ENCODE measurements at places on chromosomes 3 and 15.

- DNase-seq = no peak
Observed at GRCh38 chr15:63344731-63345390, 36.8 kb downstream of the CA12 start.

DNA sequence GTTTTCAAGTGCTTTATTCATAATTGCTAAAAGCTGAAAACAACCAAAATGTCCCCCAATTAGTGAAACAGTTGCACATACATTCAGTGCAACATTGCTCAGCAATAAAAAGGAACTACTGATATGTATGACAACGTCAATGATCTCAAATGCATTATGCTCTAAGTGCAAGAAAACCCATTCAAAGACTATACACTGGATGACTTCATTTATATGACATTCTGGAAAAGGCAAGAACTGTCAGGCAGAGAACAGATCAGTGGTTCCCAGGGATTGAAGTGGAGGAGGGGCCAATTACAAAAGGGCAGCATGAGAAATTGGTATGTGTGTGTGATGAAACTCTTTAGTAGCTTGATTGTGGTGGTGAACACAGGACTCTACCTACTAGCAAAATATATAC lies 585.6 kb downstream of the TBL1XR1 start:
- no peak for DNase-seq

DNA sequence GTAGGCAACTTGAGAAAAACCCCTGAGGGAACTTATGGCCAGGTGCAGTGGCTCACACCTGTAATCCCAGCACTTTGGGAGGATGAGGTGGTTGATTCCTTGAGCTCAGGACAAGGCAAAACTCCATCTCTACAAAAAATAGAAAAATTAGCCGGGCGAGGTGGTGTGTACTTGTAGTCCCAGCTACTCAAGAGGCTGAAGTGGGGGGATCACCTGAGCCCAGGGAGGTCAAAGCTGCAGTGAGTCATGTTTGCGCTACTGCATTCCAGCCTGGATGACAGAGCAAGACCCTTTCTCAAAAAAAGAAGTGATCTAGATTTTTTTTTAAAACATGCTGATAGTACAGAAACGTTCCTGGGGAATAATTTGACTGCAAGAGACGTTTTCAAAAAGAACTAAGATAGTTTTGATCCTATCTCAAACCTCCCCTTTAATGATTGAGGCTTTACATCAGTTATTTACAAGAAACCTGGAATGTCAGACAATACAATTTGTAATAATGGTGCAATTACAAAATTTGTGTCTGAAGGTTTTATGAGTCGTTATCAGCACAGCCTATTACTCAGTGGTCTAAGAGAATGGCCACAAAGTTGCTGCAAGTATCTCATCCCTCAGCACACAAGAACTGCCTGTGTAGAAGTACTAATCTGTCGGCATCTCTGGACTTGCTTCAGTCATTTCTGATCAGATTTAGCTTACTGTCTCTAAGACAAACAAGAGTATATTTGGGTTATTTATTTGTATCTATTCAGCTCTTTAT lies 32.2 kb upstream of the KLHL25 start:
- DNase-seq = no peak

DNA sequence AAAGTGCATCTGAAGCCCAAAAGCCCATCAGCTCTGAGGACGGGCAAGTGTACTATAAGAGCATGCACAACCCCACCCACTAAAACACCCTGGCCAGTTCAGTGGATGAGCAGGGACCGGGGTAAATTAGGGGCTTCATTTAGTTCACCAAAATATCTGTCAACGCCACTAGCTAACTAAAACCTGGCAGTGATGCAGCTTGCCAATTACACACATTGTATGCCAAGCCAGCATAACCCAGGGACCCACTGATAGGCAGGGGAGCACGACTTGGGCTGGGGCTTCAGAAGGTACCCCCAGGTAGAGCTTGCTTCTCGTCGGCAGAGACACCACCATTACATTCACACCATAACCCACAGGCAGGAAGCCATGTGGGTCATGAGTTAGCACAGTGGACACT lies 47.0 kb downstream of the PTPN23 start:
- DNase-seq = no peak

- no peak for DNase-seq
Observed at GRCh38 chr15:39851500-39852092, 68.5 kb downstream of the GPR176 start.

- no peak for DNase-seq
Observed at GRCh38 chr3:9403463-9403862, 6.0 kb downstream of the SETD5 start.

- no peak for DNase-seq
Observed at GRCh38 chr3:48469046-48469915, 22.7 kb downstream of the ATRIP start.

Data from SHP77 (cell line).